ENCODE measurements at places on chromosomes 12 and 14.

- no peak for DNase-seq
These were observed 8.5 kb upstream of the RAB35 start for GRCh38 chr12:120125029-120125428.

DNA sequence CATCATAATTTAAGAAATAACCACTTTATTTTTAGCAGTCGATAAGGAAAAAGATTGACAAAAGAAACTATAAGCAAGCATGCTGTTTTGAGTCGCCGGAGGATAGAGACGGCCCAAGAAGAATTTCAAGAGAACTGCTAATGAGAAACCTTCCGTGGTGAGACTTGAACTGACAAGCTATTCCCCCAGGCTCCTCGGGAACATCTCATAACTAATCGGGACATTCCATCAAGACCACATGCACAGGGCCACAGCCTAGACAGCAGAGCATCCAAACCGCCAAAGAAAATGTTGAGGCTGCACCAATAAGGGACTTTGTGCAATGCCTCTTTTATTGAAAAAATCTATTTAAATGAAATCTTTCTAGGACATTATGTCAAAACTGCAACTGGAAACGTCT lies 51.0 kb downstream of the YEATS4 start:
- DNase-seq: no peak

- DNase-seq: no peak
These were observed 10.1 kb downstream of the GSG1 start for GRCh38 chr12:13093191-13093847.

GRCh38 chr12:55932551-55932910 lies 1.6 kb downstream of the DGKA start:
- DNase-seq: peak; percentile 69

DNA sequence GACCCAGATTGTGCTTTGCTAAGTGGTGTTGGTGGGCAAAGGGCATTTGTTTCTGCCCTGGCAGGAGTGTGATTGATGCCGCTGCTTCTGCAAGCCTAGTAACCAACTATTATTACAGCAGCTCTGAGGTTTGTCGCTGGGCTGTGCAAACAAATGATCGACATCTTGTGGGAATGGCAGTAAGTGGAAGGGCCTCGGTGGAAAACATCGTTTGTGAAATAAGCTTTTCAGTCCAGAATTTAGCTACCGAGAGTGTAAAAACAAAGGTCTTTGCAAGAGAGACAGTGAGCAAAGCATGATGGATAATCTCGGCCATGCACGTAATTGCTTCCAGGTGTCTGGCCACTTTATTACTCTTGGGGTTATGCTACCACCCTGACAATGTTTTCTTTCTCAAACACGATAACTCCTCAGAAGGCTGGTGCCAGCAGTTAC lies 397.7 kb upstream of the PRICKLE1 start:
- DNase-seq: no peak

DNA sequence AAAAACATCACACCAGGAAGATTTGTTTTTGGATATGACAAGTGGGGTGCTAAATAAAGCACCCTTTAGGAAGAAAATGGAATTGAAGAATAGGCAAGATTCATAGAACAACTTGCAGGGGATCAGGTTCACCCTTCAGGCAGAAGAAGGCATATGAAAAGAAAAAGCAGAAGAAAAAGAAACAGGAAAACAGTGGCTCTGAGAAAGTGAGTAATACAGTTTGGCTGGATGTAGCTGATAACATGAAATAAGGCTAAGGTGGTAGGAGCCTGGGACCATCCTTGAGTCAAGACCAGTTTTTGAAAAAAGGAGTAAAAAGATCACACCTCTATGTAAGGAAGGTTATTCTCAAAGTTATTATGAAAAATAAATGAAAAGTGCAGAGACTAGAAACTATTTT lies 42.4 kb downstream of the TRIP11 start:
- no peak for DNase-seq

GRCh38 chr12:59066445-59066844 lies 146.1 kb upstream of the LRIG3 start:
- DNase-seq: no peak

DNA sequence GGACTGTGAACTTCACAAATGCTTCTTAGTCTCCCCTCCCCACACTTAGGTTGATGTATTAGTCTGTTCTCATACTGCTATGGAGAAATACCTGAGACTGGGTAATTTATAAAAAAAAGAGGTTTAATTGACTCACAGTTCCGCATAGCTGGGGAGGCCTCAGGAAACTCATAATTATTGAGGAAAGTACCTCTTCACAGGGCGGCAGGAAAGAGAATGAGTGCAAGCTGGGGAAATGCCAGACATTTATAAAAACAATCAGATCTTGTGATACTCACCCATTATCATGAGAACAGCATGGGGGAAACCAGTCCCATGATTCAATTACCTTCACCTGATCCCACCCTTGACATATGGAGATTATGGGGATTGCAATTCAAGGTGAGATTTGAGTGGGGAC lies 178.8 kb downstream of the SLC38A4 start:
- no peak for DNase-seq

- peak; percentile 34 for DNase-seq
These were observed 12.2 kb upstream of the FOXG1 start for GRCh38 chr14:28754209-28754985.

DNA sequence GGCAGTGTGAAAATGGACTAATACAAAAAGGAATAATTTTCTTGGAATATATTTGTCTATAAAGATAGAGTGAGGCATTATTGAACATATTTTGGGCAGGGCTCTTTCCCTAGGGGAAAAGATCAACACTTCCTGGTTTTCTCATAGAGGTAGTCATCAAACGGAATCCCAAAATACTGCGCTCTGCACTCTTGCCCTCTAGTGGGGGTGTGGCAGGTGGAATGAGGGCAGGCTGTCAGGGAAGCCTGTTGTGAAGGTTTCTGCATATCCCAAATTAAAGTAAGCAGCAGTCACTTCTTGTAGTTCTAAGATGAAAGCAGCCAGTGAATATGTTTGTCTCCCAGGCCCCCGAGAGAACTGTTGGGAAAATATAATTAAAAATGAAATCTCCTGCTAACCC lies 666.8 kb upstream of the TMEM132C start:
- DNase-seq: no peak

DNA sequence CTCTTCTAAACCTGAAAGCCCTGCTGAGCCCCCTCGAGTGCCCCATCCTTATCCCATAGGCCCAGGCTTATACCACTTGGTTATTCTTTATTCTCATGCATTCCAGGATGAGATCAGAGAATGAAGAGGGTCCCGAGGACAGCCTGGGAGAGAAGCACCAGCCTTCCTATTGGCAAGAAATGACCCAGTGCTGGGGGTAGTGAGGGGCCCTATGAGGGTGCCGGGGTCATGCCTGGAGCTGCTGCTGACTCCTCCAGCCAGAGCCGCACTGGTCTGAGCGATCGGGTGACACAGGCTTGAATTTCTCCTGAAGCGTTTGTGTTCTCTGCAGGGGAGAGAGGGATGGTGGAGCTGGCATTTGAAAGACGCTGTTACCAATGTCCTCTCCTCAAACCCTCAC lies 18.1 kb downstream of the MORN3 start:
- DNase-seq: no peak

DNA sequence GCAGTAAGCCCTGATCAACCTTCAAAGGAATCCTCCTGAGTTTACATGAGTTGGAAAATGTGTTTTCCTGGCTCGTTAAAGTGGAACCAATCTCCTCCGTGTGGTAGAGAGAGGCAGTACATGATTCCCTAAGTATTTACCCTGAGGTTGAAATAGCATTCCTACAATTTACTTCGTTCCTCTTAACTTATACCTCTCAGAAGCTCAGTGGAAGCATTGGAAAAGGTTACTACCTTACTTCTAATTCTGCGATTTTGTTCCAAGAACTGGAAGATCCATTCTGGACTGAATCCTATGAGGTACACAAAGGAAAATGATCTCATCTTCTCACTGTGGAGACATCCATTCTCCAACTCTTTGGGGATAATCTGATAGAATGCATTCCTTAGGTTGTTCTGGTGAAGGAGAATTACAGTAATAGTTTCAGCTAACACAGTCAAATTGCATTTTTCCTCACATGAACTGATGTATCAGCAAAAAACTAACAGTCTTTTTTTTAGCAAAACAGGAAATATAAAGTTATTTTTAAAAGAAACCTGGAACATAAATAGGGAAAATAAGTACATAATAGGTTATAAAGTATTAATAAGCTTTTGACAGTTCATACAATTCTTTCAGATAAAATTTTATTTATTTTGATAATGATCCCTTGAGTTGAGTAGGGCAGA lies 475.6 kb downstream of the PDZRN4 start:
- no peak for DNase-seq

DNA sequence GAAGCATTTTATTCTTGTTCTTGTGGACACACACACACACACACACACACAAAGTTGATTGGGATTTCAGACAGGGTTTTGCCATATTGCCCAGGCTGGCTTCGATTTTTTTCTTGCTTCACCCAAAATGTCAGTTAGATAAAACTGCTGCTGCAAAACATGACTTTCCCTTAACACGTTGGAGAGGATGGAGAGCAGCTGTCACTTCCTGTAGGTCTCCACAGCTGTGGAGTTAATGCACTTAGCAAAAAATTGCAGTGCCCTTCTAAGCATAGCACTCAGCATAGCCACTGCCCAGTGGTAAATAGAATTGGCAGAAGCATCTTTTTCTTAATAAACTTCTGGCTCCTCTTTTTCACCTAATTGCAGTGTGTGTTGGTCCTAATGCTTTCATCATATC lies 54.5 kb downstream of the PDZRN4 start:
- DNase-seq: no peak
